Activated CD4-positive, alpha-beta T cell treated with anti-CD3 and anti-CD28 coated beads for 24 hours (primary cell): ENCODE measurements at places on chromosomes 2 and 18.

DNA sequence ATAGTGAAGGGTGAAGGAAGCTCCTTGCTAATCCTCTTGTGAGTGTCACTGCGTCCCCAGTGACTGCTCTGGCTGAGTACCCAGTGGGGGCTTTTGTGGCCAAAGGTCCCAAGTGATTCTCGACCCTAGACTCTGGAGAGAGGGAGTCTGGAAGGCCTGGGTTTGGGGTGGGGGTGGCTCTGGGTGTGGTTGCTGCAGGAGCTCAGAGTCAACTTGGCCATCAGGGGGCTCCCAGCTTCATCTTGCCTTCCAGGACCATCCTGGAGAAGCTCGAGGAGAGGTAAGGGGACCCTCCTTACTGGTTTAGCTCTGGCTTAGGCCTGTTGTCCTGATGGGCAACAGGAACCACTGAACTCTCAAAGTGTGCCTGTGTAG lies 592 bp downstream of the PSD4 start:
- no peak for DNase-seq

GRCh38 chr2:111702804-111703196 lies 181.2 kb downstream of the ANAPC1 start:
- DNase-seq = no peak

- no peak for DNase-seq
Observed at GRCh38 chr18:64699081-64699480, 550.2 kb upstream of the LINC00305 start.

DNA sequence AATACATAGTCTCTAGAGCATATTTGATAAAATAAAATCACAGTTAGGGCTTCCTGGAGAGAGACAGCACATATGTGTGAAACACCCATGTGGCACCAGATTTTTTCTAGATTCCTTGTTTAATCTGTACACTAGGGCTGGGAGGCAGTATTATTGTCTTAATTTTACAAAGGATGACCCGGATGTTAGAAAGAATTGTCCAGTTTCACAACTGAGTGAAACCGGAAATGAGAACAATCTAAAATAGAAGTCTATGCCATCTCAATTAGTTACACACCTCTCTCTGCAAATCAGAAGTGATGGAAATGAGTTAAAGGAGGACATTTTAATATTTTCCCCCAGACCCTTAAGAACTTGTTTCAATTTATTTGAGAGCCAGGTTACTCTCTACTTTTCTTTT lies 463.7 kb upstream of the DSEL start:
- no peak for DNase-seq

DNA sequence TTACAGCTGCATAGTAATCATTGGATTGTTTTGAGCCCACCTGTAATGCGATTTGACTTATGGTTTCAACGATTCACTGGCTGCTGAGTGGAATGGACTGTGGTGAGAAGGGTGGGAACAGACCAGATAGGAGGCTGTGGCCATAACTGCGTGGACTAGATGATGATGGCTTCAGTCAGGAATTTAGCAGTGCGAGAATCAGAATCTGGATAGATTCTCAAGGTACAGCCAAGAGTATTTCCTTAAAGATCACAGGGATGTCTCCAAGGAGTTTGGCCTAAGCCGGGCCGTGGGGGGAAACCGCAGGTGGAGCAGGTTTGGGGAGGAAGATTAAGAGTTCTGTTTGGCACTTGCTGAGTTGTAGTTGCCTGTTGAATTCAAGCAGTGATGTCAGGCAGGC lies 44.0 kb upstream of the CHMP1B start:
- no peak for DNase-seq

- no peak for DNase-seq
Observed at GRCh38 chr18:7859122-7859521, 292.0 kb downstream of the PTPRM start.

- no peak for DNase-seq
Observed at GRCh38 chr2:143183804-143184463, 54.7 kb downstream of the ARHGAP15 start.

- DNase-seq = no peak
Observed at GRCh38 chr2:7033136-7033960, 116.1 kb downstream of the RNF144A start.

DNA sequence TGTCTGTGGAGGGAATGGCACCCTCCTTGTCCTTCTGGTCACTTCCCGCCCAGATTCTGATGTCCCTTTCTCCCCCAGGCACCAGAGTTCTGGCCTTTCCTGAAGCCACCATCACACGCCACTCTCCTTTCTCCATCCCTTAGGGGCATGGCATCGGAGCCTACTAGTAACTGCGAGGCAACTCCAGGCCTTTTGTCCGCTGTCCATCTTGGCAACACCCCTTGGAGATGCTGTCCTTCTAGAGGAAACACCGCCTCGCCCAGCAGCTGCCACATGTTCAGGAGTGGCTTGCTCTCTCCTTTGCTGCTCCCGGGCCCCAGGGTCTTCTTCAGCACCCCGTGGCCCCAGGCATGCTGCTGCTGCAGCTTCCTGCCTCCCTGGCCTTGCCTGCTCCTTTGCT lies 267.0 kb downstream of the SRBD1 start:
- no peak for DNase-seq

DNA sequence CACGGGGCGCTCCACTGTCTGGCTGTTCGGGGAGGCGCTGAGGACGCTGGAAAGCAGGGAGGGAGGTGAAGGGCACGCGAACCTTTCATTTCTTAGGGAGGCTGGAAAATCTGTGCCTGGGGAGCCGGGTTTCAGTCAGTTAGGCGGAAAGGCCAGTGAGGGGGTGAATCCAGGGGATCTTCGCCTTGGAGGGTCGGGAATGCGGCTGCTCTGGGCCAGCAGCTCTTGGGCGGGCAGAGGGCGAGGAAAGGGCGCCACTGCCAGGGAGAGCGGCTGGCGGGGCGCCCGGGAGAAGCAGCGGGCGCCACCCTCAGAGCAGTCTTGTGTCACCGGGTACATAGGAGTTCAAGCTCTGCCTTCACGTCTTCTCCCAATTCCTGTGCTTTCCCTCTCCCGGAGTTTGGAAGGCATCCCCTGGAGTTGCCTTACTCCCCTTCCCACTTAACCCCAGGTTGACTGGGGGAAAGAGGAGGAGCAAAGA lies 1.4 kb downstream of the CCDC85A start:
- DNase-seq = no peak

DNA sequence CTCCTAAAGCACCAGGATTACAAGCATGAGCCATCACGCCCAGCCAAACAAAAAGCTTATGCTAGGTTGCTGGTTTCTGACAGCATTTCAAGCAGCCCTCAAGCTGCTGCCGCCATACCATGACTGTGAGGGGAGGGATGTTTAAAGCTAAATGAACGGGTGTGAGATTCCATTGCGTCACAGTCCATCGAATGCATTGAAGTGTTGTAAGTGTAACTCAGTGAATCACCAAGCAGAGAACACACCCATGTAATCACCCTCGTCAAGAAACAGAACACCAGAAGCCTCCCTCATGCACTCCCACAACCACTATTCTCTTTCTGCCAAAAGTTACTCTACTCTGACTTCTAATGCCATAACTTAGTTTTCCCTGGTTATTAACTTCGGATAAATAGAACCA lies 32.8 kb upstream of the MC5R start:
- DNase-seq = no peak

DNA sequence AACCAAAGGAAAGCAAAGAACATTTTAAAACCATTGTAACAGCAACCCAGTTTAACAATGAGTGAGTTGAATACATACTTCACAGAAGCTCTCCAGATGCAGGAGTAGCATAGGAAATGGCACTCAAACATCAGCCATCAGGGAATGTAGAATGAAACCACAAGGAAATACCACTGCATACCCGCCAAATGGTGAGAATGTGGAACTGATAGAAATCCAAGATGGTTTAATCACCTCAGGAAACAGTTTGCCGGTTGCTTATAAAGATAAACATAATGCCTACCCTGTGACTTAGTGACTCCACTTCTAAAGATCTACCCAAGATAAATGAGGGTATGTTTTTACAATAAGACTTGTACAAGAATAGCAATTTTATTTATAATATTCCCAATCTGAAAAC lies 132.0 kb downstream of the GALNT1 start:
- no peak for DNase-seq

GRCh38 chr18:50947899-50948298 lies 19.9 kb upstream of the ELAC1 start:
- DNase-seq = no peak

GRCh38 chr2:200620606-200621390 lies 35.0 kb downstream of the AOX1 start:
- no peak for DNase-seq

DNA sequence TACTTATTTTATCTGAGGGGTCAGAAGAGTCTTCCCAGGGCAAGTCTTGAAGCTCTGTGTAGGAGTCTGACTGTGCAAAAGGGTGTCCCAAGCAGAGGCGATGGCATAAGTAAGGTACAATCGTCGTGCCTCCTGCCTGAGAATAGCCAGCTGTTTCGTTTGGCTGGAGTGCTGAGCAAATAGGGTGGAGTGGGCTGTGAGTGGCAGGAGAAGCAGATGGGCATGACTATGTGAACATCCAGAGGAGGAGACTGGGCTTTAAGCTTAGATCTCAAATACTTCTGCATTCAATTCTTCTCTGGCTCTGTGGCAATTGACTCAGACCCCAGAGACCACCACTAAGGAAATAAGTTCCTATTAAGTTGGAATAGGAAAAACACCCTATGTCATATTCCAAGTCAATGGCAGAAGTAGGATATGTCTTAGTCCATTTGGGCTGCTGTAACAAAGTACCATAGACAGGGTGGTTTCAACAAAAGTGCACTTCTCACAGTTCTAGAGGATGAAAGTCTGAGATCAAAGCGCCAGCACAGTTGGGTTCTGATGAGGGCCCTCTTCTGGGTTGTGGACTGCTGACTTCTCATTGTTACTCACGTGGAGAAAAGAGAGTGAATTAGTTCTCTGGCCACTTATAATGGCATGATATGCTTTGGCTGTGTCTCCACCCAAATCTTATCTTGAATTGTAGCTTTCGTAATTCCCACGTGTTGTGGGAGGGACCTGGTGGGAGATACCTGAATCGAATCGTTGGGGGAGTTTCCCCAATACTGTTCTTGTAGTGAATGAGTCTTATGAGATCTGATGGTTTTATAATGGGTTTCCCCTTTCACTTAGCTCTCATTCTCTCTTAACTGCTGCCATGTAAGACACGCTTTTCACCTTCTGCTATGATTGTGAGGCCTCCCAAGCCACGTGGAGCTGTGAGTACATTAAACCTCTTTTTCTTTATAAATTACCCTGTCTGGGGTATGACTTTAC lies 120.2 kb downstream of the LPIN1 start:
- no peak for DNase-seq

DNA sequence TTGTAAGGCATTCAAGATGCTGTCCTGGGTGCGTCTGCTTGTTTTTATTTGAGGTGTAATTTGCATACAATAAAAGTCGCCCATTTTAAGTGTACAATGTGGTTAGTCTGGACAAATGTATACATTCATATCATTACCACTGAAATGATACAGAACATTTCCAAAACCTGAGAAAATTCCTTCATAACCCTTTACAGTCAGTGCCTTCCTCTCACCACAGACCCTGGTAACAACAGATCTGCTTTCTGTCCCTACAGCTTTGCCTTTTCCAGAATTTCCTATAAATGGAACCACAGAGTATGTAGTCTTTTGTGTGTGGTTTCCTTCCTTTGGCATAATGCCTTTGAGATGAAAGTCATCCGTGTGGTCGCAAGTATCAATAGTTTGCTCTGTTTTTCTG lies 45.8 kb upstream of the NFU1 start:
- DNase-seq = no peak

DNA sequence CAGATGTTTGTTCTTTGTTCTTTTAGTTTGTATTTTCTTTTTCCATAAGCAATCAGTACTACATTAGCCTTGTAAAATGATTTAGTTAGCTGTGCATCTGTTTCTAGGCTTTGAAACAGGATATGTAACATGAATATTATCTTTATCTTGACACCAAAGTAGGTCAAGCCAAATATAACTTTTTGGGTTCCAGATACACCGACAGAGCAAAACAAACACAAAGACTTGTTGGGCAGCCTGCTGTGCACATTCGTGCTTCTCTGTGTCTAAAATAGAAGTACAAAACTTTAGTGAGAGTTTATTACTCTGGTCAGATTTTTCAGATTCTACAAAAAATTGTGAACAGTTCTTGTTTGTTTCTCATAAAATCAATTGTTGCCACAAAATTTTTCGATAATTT lies 1059.3 kb upstream of the GYPC start:
- DNase-seq = no peak

GRCh38 chr18:74501386-74501785 lies 5.2 kb downstream of the CNDP2 start:
- no peak for DNase-seq

GRCh38 chr2:44443517-44443916 lies 81.8 kb downstream of the CAMKMT start:
- no peak for DNase-seq

DNA sequence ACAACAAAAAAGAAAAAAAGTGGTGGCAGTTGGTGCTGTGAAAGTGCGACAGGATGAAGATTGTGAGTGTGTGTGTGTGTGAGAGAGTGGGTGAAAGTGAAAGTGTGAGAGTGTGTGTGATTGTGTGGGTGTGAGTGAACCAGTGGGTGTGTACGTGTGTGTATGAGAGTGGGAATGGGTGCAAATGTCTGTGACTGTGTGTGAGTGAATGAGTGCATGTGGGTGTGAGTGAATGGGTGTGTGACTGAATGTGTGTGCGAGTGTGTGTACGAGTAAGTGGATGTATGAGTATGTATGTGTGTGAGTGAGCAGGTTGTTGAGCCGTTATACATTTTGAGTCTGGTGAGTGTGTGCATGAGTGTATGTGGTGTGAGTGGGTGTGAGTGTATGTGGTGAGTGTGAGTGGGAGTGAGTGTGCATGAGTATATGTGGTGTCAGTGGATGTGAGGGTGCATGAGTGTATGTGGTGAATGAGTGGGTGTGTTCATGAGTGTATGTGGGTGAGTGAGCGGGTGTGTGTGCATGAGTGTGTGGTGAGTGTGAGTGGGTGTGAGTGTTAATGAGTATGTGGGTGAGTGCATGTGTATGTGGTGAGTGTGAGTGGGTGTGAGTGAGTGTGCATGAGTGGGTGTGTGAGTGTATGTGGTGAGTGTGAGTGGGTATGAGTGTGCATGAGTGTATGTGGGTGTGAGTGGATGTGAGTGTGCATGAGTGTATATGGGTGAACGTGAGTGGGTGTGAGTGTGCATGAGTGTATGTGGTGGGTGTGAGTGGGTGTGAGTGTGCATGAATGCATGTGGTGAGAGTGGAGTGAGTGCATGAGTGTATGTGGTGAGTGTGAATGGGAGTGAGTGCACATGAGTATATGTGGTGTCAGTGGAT lies 69.3 kb upstream of the HPCAL1 start:
- no peak for DNase-seq

- no peak for DNase-seq
Observed at GRCh38 chr2:53473775-53474311, 293.8 kb upstream of the CHAC2 start.

DNA sequence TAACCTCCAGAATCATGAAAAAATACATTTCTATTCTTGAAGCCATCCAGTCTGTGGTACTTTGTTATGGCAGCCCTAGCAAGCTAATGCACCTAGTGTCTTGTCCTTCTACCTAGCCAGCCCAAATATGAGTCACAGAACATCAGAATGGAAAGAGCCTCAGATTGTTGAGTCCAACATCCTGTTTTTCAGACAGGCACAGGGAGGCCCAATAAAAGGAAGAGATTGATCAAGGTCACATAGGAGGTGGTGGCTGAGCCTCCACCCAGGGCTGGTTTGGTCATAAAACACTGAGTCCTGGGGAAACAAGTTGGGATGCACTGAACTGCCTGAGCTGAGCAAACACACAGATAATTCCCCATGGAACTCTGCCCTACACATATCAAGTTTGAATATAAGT lies 195.5 kb downstream of the TTC32 start:
- no peak for DNase-seq
